ENCODE measurements at places on chromosomes 3 and 15.

DNA sequence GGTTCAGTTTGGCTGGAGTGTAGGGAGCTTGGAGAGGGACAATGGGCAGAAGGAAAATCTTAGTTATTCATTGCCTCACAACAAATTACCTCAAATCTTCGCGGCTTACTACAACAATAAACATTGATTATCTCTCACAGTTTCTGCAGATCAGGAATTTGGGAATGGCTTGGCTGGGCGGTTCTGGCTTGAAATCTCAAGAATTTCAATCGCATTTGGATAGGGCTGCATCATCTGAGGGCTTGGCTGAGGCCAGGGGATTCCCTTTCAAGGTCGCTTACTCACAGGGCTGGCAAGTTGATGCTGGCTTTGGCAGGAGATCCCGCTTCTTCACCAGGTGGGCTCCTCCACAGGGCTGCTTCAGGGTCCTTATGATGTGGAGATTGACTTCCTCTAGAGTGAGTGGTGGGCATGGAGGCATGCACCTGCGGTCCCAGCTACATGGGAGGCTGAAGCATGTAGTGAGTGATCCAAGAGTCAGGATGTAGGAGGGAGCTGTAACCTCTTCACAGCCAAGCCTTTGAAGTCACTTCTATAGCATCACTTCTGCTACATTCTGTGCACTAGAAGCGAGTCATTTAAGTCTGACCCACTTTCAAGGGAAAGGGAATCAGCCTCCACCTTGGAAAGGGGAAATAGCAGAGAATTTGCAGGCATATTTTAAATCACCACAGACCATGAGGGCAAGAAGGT, 63.1 kb downstream of the CDC25A start:
- no peak for DNase-seq

DNA sequence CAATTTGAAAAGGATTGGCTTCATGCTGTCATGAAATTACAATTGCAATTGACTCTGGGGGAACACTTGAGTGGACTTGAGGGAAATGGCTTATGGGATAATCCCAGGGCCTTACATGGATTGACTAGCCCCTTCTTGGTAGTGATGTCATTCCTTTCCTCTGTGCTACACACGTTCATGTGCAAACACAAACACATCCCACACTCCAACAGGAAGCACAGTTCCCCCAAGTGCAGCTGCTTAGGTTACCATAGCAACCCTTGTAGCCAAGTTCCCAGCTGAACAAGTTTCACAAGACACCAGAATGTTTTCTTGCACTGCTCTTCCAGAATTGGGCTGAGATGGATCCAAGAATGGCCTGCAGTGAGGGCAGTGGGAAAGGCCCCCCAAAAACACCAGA, 217.0 kb downstream of the ZNF621 start:
- no peak for DNase-seq

- DNase-seq = no peak
Observed at GRCh38 chr3:55622733-55623132, 135.6 kb upstream of the WNT5A start.

GRCh38 chr3:149442043-149442442, 32.5 kb upstream of the TM4SF4 start:
- no peak for DNase-seq

DNA sequence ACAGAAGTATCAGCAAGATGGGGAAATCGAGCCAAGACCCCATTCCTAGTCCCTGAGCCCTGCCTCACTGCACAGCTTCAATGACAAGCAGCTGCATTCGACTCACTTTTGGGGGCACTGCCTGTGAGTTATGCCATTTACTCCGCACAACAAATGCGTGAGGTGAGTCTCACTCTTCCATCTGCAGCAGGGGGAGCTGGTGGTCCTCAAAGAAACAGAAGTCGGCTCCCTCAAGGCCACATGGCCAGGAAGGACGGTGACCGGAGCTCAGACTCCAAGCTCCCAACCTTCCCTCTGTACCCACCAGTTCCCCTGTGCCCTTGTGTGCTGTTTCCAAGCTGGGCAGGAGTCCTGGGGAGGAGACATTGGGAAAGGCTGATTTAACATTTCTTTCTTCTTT, 127.7 kb upstream of the IQSEC1 start:
- no peak for DNase-seq

DNA sequence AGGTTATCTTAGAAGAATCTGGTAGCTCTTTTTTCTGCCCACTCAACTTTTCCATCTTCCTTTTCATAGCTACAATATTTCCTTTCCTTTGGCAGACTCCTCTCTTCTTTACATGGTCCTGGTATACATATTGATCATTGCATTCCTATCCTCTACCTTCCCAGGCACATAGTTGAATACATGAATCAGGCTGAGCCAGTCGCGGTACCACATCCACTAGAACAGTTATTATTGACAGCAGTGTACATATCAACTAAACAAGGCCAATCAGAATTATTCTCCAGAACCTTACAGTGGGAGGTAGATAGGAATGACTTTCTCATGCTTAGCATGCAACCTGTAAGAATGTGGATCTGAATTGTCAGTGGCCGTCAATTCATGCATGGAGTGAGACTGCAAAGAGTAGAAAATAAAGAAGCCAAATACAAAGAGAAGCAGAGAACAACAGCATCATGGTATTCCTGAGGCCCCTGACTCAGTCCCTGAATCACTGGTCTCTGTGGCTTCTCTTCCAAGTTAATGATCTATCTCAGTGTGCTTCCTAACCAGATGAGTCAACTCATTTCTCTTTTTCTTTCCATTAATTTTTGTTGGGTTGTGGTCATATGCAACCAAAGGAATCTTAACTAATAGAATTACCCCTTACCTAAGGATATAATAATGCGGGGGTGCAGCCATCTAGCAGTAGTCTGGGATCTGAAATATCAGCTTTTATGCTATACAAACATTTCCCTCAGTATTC, 60.9 kb upstream of the DCBLD2 start:
- DNase-seq = no peak

DNA sequence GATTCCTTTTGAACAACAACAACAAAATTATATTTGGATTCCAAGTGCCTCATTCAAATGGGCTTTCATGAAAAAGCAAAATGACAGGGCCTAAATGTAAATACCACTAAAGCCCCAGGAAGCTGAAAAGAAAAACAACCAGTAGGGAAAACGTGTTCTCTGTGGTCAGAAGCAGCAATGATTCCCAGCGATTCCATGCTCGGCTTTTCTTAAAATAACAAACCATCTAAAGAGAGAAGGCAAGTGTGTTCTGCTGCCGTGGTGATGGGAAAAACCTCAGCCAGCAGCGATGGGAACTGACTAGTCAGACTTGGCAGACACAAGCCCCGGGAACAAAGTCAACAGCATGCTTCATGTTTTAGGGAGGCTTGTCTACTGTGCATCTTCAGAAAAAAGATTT, 153.6 kb downstream of the TNIK start:
- DNase-seq = no peak

DNA sequence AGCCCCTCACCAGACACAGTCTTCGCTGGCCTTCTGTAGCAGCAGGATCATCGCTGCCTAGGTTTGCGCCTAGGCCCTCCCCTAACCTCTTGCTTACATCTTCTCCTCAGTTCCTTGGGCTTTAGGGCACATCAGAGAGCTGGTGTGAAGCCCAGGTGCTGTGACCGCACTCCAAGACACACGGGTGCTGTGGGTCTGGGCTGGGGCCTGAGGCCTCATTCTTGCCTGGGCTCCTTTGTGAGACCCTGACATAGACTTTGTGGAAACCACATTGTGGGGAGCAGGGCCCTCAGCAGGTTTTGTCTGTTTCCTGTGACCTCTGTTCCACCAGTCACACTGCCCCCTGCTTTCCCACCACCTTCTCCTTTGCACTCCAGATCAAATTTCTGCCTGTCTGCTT, 8.0 kb downstream of the AMIGO3 start:
- DNase-seq = no peak

- DNase-seq = no peak
Observed at GRCh38 chr3:46298871-46299607, 54.9 kb upstream of the CCR2 start.

DNA sequence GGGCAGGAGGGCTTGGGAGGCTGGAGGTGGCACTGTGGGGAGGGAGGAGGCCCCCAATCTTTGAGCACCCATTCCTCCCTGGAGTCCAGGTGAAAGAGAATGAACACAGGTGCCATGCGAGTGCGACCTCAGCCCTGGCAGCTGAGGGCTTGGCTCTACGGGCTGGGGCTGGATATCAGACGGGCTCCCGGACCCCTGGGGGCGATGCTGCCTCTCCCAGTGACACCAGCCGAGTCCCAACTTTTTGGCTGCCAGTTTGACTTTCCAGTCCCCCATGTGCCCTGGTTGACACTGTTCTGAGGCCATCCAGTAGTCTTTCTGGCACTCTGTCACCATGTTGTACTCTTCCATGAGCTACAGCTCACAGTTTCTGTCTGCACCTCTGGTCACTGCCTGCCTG, 1.2 kb downstream of the VILL start:
- DNase-seq = no peak

DNA sequence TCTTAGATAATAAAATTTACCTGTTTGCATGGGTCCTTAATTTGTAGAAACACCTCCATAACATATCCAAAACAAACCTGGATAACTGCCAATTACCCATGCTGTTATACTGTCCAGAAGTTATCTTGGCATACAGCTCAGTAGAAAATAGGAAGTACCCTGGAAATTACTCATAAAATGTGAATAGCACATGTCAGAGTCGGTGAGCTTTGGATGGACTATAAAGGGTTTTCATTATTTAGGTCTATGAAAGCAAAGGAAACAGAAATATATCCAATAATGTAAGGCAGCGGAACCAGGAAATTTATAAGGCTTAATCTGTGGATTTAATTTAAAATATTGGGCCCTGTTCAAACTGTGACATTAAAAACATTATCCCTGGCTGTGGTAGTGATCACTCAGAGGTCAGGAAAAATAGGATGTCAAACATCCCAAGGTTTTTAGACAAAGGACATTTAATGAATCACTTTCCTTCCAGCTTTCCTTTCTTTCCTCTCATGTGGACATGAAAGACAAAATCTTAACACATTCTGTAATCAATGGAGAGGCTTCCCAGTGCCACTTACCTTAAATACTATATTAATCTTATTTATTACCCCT, 459.0 kb upstream of the DPH6 start:
- no peak for DNase-seq

DNA sequence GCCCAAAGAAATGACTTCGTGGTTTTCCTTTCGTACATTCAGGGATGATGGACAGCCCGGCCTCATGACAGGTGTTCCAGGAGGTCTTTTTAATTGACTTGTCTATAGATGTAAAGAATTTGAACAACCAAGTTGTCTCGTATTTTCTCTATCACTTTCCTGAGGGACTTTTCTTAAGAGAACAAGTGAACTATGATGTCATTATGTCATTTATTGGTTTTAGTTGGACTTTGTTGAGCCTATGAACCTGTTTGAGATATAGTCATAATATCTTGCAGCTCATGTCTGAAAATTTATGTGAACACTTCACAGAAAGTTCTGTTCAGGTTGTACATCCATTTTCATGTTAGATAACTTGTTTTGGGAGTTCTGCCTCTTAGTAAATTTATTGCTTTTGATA, 89.2 kb downstream of the RBMS3 start:
- DNase-seq = no peak

DNA sequence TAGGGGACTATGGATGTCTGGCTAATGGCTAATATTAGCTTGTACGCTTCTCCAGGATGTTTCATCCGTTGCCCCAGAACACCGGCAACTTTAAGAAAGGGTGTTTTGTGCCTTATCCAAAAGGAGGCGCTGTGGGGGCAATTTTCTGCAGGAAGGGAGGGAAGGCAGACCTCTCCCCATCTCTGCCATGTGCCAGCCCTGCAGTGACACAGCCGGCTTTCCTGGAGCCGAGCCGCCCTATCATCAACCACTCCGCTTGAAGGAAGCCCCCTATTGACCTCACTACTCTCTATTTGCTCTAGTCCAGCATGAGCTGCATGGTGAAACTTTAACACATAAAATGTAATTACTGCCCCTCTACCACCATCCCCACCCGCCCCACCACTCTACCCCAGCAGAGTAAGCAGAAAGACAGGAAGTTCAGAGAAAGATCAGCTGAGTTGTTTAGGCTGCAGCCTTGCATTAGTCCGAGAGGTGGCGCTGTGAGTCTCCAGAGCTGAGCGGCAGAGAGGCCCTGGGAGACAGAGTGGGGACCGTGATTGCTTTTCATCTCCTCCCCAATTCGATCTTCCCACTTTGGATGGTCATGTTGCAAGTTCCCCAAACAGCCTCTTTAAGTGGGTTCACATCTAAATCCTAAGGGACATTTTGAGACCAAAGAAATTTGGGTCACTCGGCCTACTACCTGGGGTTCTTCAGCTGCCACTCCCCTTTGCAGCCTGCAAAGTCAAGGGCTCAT, 24.5 kb upstream of the RAD18 start:
- DNase-seq = peak; percentile 44

GRCh38 chr3:191476066-191476772, 15.3 kb downstream of the PYDC2 start:
- no peak for DNase-seq

- DNase-seq = no peak
Observed at GRCh38 chr15:56930669-56931313, 12.3 kb downstream of the TCF12 start.

- no peak for DNase-seq
Observed at GRCh38 chr15:71562251-71562650, 248.1 kb upstream of the NR2E3 start.

- no peak for DNase-seq
Observed at GRCh38 chr3:4986175-4986781, 7.0 kb downstream of the BHLHE40 start.

DNA sequence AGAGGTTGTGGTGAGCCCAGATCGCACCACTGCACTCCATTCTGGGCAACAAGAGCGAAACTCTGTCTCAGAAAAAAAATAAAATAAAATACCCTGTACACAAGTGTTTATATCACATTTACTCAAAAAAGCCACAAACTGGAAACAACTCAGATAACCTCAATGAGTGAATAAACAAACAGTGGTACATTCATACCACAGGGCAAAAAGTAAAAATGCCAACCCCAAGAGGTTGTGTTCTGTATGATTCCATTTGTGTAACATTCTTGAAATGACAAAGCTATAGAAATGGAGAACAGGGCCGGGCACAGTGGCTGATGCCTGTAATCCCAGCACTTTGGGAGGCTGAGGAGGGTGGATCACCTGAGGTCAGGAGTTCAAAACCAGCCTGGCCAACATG, 12.9 kb downstream of the EDC3 start:
- no peak for DNase-seq

- DNase-seq = no peak
Observed at GRCh38 chr3:13507570-13508339, 27.6 kb downstream of the HDAC11 start.

DNA sequence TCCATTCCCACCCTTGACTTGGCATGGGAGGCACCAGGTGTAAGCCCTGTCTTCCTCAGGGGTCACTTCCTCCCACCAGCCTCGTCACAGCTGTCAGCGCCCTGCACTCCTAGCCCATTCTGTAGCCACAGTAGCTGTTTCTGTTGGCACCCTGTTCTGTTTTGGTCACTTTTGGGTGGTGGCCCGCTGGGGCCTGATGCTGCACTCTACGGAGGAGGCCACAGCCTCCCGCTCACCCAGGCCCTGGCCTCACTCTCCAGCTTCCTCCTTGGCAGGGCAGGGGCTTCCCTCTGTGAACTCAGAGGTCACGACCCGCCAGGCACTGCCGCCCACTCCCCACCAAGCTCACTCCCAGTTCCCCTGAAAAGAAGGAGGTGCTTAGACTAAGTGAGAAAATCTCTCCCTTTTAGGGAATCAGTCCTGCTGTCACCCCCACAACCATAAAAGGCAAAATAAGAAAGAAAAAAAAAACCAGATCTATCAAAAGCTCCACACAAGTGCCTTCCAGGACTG, 68.4 kb downstream of the MGLL start:
- no peak for DNase-seq

- DNase-seq = no peak
Observed at GRCh38 chr15:81326466-81327212, 2.7 kb upstream of the STARD5 start.

Data from CD4-positive, alpha-beta T cell treated with Interleukin-2 at 100 ng/mL for 4 hours (primary cell).